Esophagus muscularis mucosa (tissue), 4 donors: ENCODE measurements at places on chromosomes 6 and 20. TPM values are rescaled to one million over a fixed set of nuclear protein-coding genes. Genes with fewer than 3 reads are reported as not detected.

GRCh38 chr6:54719633-54720032 is 126.9 kb upstream of the FAM83B start:
- no peaks in the 10 kb centered on the region for H3K4me1 ChIP-seq
- no peak overlapping the region for H3K4me3 ChIP-seq
- H3K27me3 ChIP-seq, result no peaks in the 10 kb centered on the region
- no peak for DNase-seq
- no peaks in the 10 kb centered on the region for H3K36me3 ChIP-seq

DNA sequence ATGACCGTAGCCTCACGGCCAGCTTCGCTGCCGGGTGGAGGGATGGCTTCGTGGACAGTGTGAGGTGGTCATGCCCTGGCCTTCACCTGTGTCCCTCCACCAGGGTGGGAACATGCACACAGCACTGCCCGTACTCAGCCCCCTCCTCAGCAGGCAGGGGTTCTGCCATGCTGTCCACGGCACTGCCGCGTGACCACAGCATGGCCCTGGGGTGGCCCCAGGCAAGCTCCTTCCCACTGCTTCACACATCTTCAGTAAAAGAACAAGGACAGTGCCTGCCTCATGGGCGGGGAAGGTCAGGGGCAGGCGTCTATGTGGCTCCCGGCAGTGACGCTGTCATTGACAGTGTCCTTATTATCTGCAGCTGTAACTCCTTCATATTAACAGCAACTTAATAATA is 205.9 kb downstream of the TAF4 start:
- DNase-seq, result no peak
- no peaks in the 10 kb centered on the region for H3K27me3 ChIP-seq
- no peak overlapping the region for H3K27ac ChIP-seq
- no peaks in the 10 kb centered on the region for H3K4me1 ChIP-seq
- no peak overlapping the region for H3K4me3 ChIP-seq

DNA sequence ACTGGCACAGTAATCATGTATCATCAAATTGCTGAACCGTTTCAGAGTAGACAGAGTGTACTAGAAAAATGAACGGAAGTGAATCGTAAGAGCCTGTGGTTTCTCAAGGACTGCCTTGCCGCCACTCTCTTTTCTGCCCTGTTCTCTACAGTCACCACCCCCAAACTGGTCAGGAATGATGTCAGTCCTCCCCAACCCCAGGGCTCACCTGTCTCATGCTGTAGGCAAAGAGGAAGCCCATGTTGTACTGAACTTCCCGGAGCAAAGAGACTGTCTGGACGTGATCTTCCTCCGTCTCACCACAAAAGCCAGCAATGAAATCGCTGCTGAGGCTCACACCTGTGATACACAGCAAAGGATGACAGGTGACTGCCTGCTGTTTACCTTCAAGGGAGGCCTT is 31.0 kb downstream of the CDK5RAP1 start:
- no peaks in the 10 kb centered on the region for H3K4me1 ChIP-seq
- DNase-seq, result no peak
- no peak overlapping the region for H3K4me3 ChIP-seq
- H3K27ac ChIP-seq, result no peak overlapping the region
- no peaks in the 10 kb centered on the region for H3K27me3 ChIP-seq
- H3K36me3 ChIP-seq, result peaks cover 76% of the 10 kb centered on the region

DNA sequence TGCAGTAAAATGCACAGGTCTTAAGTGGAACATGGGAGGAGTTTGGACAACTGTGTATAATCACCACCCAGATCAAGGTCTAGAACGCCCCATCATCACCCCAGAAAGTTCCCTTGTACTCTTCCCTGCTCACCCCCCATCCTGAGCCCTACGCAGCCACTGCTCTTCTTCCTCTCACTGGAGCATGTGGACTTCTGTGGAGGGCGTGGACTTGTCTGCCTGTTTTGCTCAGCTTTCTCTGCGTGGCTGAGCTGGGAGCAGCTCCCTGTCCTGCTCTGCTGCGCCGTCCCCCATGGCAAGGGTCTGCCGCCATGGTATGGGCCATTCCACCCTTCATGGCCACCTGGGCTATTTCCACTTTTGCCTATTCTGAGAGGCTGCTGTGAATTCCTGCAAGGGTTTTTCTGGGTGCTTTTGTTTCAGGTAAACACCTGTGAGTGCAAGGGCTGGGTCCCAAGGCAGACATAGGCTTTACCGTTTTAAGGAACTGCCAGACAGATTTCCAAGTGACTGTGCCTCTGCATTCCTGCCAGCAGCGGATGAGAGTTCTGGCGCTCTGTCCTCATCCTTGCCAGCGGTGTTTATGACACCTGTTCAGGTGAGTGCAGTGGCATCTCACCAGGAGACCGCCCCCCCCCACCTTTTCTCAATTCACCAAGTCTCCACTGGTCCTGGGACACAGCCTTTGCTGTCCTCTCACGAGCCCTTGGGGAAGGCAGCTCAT is 19.7 kb downstream of the PCK1 start:
- no peaks in the 10 kb centered on the region for H3K27me3 ChIP-seq
- no peak overlapping the region for H3K4me3 ChIP-seq
- peaks cover 2% of the 10 kb centered on the region for H3K4me1 ChIP-seq
- H3K36me3 ChIP-seq, result no peaks in the 10 kb centered on the region
- DNase-seq, result no peak
- H3K27ac ChIP-seq, result peak overlapping the region; percentile 85

Gene OR2B6
- total RNA-seq, result not detected

Gene SLC25A27
- 22.3 TPM for total RNA-seq
